Memory B cell (primary cell): ENCODE measurements at places on chromosomes 16 and 17.

DNA sequence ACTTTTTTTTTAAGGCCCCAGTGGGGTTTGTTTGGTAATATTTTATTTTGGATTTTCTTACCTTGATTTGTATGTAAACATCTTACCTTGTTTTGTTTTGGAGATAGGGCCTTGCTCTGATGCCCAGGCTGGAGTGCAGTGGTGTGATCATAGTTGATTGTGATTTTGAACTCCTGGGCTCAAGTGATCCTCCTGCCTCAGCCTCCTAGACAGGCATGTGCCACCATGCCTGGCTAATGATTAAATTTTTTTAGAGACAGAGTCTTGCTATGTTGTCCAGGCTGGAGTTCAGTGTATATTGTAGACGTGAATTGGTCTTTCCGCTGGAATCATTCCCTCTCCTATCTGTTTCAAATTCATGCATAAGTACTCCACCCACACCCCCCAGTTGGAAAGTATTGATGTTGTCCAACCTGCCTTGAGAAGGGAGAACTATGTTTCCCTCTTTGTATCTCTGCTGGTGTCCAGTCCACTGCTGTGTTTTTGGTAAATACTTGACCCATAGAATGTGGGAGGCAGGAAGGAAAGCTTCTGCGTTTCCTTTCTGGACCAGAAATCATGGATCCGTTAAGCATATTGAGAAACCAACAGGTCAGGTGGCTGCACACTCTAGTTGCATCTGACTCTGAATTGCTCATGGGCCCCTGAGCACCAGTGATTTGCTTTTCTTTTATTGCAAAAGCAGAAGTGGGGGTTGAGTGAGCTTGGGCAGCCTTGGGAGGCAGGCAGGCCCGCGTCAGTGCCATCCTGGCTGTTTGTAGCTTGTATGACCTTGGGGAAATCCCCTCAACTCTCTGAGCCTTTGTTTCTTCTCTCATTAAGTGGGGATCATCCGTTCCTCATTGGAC is 25.0 kb downstream of the RMI2 start:
- peak; percentile 56 for DNase-seq

GRCh38 chr16:21946889-21947635 is 6.1 kb upstream of the UQCRC2 start:
- DNase-seq, result no peak

DNA sequence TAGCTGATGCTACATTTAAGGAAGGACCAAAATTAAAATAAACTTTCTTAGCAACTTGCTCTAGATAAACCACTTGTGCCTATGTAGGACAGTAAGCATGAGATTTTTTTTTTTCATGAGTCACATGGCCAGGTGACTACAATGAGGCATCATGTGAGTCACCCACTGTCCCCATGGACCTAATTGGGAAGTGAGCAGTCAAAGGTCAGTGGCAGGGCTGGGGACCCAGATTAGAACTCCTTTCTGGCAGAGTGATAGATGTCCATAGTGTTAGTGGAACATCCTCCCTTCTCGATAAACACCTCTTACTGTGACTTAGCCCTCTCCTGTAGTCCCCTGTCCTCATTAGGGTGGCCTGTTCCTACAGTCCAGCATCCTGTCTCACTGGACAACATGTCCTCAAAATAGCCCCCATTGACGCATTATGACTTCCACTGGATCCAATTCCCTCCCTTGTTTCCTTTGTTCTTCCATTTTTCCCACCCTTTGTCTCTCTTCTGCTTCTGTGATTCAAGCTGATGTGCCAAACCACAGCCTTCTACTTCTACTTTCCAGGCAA is 12.4 kb downstream of the ITGB3 start:
- no peak for DNase-seq

- no peak for DNase-seq
Observed at GRCh38 chr17:61340431-61341209, 59.0 kb upstream of the TBX2 start.

- DNase-seq, result no peak
Observed at GRCh38 chr17:77503916-77504651, 363.3 kb downstream of the SEC14L1 start.

DNA sequence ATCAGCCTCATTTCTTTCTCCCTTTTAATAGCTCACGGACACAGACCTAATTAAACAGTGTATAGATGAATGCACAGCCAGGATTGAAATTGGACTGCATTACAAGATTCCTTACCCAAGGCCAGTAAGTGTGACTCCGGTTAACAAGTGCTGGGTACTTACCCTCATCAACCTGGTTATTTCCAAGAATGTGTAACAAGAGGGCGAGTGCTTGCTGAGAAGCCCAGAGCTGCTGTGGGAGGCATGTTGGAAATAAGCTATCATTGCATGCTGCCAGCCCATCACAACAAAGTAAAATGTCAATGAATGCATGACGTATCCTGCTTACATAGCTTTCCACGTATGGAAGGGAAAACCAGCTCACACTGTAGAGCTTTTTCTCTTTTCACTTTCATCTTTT is 19.5 kb downstream of the LYRM1 start:
- no peak for DNase-seq

GRCh38 chr17:2815781-2816185 is 19.5 kb downstream of the RAP1GAP2 start:
- no peak for DNase-seq

GRCh38 chr17:57104461-57105175 is 19.6 kb downstream of the AKAP1 start:
- DNase-seq, result no peak

GRCh38 chr16:53083119-53083518 is 28.3 kb downstream of the CHD9 start:
- no peak for DNase-seq

GRCh38 chr16:21628772-21629171 is 23.6 kb downstream of the IGSF6 start:
- DNase-seq, result no peak

DNA sequence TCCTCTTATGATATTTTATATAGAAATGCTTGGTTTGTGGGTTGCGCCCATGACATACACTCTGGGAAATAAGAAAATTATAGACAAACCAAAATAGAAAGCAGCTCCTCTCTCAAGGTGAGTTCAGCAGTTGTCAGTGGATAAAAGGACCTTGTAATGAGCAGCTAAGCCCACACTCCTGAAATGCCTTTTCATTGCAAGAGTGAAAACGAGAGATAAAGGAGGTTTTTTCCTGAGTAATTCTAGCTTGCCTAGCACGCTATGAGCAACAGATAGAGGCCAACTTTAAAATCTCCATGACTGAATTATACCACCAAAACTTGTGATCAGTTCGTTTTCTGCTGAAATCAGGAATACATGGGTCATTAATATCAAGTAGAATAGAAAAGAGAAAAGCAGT is 261.8 kb upstream of the CACNG5 start:
- DNase-seq, result no peak

GRCh38 chr16:86157616-86158247 is 258.8 kb downstream of the IRF8 start:
- DNase-seq, result no peak

GRCh38 chr17:41777157-41777573 is 9.3 kb downstream of the JUP start:
- DNase-seq, result no peak

DNA sequence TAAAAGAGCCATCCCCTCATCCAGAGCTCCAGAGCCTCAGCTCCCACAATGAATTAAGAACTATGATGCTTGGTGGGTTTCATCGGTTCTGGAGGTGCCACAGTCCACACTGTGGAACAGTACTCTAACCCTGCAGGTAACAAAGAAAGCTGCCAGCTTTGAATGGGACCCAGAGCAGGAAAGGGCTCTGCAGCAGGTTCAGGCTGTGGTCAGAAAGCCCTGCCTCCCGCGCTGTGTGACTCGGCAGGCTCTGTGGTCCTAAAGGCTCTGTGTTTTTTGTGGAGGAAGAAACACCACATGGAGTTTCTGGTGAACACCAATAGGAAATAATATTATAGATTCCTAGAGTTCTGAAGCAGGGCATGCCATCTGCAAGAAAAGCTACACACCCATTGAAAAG is 32.5 kb downstream of the MRPS23 start:
- DNase-seq, result no peak

DNA sequence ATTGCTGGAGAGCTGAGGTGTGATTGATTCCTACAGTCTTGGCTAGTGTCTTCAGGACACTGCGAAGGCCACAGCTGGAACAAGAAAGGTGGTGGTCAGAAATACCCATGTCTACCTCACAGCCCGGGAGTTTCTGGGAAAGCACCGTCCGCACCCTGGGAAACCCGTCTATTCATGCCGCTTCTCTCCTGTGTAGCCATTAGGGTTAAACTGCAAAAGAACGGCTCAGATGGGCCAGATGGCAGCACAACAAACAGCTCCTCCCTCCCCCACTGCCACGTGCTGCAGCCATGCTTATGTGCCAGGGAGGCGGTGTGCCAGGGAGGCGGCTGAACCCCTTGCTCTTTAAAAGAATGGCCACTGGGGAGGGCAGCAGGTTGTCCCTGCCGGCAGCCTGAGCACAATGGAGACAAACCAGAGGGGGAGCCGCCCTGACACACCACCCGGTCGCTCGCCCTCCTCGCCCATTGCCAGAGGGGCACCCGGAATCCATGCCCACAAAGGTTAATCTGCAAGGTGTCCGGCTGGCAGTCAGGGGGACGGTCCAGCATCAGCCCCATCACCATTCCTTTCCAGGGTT is 65.2 kb downstream of the CYTH1 start:
- DNase-seq, result no peak

DNA sequence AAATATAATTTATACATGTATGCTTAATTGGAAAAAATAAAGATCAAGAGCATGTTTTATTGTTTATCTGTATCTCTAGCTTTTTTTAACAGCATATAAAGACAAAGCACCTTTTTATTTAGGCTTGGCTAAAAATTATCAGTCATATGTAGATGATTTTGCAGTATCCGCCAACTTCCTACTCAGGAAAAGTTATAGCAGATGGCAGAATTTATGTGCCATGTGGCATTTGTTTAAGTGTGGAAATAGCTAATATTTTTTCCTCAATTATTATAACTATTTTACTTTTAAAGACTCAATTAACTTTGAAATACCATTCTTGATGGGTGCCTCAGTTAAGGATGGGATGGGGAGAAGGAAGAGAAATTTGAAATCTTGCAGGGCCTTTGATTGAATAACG is 762.1 kb upstream of the RBFOX1 start:
- DNase-seq, result no peak

GRCh38 chr16:80932708-80933095 is 74.0 kb downstream of the CMC2 start:
- no peak for DNase-seq
